ENCODE measurements at places on chromosomes 16 and 17. TPM values are rescaled to one million over a fixed set of nuclear protein-coding genes. Genes with fewer than 3 reads are reported as not detected.

Gene KRTAP1-5
- not detected for total RNA-seq

Gene SMIM36
- not detected for total RNA-seq

Gene PROCA1
- 6.3 TPM for total RNA-seq

Gene EVI2B
- 106 TPM for total RNA-seq

Gene GPR139
- not detected for total RNA-seq

Gene COIL
- total RNA-seq: 14.0 TPM

Gene CD7
- 119 TPM for total RNA-seq

Gene KRTAP9-8
- total RNA-seq: not detected

Gene TEKT5
- total RNA-seq: not detected

Gene MMP25
- total RNA-seq: 1.4 TPM

Gene FOXC2
- total RNA-seq: not detected

Gene EPX
- total RNA-seq: not detected

Gene SLFN11
- 21.0 TPM for total RNA-seq

Measured in T-helper 17 cell (primary cell).